ENCODE measurements at places on chromosomes 7 and 10.

DNA sequence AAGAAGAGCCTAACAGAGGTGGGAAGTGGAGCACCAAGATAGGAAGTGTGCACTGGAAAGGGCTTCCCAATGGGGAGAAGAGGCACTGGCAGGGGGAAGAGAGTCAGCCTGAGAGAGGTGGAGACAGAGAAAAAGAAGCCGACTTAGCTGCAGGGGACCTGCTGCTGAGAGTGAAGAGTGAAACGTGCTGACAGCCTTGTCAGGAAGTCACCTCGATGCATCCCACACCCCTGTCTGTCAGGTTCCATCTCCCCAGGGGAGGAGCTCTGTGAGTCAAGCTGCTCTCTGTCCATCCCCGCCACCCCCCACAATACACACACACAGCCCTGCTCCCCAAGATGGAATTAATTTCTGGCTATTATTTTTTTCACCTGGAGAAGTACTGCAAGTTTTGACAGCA is 14.0 kb downstream of the KAZALD1 start:
- DNase-seq: no peak

DNA sequence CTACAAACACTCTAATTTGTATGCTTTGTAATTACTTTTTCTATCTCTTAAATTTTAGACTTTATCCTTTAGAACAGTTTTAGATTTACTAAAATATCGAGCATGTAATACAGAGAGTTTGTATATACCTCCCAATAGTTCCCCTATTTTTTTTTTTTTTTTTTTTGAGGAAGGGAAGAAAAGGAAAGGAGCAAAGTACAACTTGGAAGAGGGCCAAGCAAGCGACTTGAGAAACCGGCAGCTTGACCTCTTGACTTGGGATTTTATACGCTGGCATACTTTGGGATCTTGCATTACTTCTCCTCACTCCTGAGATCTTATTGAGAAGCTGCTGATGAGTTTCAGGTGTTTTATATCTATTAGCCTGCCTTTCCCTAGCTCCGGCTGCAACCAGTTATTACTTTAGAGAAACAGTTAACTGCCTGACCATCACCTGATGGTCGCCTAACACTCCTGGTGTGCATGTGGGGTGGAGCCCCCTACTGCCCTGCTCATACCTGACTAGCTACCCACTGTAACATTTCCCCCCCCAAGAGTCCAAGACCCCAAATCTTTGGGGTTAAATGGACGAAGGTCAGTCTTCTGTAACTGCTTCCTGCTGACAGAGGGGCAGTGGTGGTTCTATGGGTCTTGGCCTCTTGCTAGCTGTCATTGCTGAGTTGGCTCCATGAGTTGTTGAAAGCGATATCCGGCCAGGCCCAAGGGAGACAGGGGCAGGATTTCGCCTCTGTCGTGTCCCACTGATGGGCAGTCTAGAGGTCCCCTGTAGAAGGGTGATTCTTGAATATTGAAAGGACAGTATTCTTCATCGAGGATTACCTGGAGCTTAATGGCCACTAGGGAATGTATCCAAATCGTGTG is 28.5 kb downstream of the MKLN1 start:
- DNase-seq: no peak

DNA sequence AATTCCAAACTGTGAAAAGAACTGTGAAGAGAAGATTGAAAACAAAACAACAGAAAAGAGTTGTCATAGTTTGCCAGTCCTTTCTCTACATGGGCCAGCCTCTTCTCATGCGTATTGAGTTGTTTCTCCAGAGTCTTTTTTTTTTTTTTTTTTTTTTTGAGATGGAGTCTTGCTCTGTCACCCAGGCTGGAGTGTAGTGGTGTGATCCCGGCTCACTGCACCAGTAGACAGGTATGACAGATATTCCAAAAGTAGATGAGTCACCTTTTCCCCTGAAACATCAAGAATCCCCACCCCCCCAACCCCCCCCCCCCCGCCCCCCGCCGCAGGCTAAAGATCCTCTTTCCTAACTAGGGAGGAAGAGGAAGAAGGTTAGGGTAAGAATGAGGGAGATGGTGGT is 15.6 kb upstream of the KMT2C start:
- no peak for DNase-seq

DNA sequence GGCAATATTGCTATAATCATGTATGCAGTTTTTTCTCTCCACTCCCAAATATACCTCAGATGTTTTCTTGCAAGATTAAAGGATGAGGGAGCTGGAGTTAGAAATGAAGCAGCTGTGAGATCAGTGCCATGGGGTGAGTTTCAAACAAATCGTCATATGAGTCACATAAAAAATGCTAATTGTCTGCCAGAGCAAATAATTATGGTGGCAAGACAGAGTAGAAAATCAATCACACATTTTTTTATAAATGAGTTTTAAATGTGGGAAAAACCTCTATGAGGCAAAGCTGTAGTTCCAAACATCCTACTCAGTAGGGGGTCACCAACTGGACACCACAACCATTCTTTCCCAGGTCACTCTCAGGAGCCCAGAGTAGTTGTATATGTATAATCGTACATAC is 55.3 kb downstream of the CH25H start:
- no peak for DNase-seq
